Activated gamma-delta T cell (primary cell): ENCODE measurements at places on chromosomes 11 and 22.

DNA sequence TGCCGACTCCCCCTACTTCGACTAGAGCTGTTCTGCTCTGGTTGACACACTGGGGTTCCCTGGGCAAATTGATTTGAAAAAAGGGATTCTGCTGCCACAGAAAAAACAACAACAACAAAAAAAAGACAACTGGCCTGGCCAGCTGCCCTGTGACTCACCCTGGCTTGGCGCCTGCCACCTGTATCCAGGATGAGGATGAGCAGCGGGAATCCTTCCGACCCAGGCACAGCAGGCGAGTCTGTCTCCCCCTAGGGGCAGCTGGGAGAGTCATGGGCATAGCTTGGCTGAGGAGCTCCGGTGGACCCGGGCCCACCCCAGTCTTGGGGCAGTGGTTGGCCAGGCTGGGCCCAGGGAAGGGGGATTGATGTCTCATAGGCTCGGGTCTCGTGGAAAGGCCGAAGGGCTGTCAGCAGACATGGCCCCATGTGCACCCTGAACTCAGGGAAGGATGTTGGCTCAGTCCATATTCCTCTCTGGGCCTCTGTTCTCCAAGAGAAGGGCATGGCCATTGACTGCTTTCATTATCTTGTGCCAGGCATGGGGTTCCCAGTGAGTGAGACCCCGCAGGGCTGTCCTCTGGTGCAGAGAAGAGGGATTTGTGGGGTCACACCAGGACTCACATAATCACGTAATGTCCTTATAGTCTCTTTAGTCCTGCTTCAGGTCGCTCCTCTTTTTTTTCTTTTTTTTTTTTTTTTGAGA, 10.4 kb upstream of the SUN2 start:
- no peak for DNase-seq

DNA sequence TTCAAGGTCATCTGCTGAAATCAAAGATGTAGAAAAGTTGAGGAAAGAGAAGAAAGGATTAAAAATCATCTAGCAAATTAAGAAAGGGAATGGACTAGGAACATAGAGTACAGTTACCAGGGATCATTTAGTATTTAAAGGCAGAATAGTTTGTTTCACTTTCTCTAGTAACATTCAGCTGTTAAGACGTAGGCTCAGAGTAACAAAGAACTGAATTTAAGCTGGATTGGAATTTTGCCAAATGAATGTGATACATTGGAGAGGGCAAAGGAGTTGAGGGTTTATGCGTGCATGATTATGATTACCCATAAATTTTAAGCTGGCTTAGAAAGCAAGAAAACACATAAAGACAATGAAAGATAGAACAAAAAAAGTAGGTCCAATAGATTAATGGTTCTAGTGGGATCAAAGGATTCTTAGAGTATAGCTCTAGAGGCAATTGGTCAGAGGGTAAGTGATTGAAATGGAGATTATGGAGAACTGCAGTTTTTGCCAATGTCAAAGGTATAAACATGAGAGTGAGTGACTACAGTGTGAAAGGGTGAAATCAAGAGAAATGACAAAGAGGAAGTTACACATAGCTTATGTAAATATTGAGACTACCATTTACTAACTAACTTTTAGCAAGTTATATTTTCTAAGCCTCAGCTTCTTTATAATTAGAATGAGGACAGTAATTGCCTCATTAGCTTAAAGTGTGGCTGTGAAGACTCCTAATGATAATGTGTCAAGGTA, 190.0 kb downstream of the GRIA4 start:
- DNase-seq = no peak

GRCh38 chr11:78798663-78799062, 224.0 kb upstream of the NARS2 start:
- no peak for DNase-seq

- DNase-seq = no peak
Measured at GRCh38 chr11:85021058-85021457, 606.1 kb downstream of the DLG2 start.

- no peak for DNase-seq
Measured at GRCh38 chr11:75565221-75565814, 3.3 kb downstream of the SERPINH1 start.

DNA sequence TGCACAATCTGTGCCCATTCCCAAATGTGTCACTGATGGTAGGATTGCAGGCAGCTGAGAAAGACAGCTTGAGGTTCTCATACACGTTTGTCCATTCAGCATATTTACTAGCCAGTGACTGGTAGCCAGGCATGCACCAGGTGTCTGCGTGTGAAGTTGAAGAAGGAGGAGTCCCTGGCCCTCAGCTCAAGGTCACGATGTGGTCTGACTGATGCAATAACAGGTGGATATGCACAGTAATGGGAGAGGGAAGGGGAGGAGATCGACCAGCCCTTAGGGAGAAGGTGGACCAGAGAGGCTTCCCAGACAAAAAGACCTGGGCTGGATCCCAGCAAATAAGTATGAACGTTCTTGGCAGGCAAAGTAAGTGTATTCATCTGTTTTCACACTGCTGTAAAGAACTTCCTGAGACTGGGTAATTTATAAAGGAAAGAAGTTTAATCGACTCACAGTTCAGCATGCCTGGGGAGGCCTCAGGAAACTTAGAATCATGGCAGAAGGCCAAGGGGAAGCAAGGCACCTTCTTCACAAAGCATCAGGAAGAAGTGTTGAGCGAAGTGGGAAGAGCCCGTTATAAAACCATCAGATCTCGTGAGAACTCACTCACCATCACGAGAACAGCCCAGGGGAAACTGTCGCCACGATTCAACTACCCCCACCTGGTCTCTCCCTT, 96.0 kb downstream of the MN1 start:
- DNase-seq = no peak

DNA sequence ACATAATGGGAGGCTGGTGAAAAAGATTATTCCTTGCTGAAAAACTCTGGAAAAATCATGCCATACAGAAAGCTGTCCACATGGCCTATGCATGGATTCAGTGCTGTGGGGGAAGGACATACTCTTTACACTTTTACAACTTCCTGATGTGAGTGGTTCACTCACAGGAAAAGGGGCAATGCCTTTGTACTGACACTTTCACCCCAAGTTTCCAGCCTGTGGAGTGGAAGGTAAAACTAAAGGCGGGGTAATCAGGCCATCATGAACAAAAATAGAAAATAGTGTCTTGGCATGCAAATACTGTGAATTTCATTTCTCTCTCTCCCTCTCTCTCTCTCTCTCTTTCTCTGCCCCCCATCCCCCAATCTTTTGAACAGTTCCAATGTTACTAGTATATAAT, 281.8 kb downstream of the ETS1 start:
- no peak for DNase-seq

- no peak for DNase-seq
Measured at GRCh38 chr11:92246630-92247029, 22.0 kb downstream of the FAT3 start.

- DNase-seq = no peak
Measured at GRCh38 chr11:128796270-128796669, 70.8 kb downstream of the KCNJ1 start.

GRCh38 chr11:67599149-67599548, 7.6 kb upstream of the NDUFV1 start:
- DNase-seq = no peak

GRCh38 chr22:45499746-45500145, 2.9 kb upstream of the FBLN1 start:
- no peak for DNase-seq

DNA sequence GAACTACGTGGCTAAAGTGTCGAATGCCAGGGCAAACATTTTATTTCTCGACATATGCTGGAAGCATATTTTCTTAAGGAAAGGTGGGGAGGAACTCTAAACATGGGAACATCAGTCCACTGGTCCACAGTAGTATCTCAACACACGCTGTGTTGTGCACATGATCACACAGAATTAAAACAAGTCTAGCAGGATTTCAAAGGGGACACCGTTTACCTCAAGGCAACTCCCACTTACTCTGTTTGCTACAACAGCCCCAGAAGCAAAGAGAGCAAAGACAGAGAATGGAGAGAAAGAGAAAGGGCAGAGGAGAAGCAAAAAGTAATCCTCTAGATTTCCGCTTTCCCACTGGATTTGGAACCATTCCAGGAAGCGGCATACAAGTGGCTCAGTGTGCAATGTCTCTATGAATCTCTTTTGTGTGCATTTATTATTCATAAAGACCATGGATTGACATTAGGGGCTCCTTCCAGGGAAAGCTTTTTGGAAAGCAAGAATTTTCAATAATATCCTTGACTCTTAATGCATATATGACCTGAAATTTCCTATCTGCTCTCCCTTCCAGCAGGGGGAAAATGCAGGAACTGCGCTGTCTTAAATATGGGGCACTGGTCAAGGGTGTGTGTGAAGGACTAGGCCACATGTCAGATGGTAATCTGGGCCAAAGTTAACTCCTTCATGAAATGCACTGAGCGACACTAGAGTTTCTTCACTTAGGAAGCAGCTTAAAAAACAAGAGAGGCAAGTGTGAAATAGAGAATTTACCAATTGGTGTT, 34.8 kb upstream of the CCDC34 start:
- no peak for DNase-seq

GRCh38 chr22:41830174-41830573, 2.7 kb upstream of the SREBF2 start:
- DNase-seq = no peak

GRCh38 chr11:117560780-117561530, 233.3 kb downstream of the CEP164 start:
- no peak for DNase-seq

DNA sequence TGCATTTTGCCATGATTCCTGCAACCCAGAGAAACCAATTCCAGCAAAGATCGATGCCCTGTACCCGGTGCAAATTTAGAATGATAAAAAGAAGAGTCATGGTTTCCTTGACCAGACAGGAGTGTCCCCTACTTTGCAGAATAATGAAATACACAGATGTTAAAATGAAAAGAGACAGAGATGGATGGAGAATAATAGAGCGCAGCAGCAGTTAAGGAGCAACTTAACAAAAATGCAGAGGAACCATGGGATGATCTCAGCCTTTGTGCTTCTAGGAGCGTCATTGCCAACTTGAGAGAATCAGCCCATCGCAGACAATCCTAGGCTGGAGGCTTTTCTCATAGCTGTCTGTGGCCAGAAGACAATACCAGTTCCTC, 127.1 kb downstream of the LDLRAD3 start:
- DNase-seq = no peak

DNA sequence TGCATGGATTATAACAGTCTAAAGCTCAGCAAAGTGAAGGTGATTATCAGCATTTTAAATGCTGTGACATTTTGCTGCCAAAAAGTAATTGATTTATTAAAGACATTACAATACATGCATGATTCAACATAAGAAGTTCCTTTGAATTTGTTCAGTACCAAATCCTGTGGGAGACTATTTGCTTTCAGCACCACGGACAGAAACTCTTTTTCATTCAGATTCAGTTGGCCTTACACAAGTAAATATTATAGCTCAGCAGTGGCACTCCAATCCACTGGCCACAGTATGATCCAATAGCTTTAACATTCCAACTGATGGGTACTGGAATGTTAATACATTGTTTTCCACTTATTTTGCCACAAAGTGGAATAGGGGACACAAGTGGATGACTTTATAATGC, 806.7 kb downstream of the NTM start:
- no peak for DNase-seq

- no peak for DNase-seq
Measured at GRCh38 chr22:42313804-42314581, 43.5 kb upstream of the TCF20 start.

DNA sequence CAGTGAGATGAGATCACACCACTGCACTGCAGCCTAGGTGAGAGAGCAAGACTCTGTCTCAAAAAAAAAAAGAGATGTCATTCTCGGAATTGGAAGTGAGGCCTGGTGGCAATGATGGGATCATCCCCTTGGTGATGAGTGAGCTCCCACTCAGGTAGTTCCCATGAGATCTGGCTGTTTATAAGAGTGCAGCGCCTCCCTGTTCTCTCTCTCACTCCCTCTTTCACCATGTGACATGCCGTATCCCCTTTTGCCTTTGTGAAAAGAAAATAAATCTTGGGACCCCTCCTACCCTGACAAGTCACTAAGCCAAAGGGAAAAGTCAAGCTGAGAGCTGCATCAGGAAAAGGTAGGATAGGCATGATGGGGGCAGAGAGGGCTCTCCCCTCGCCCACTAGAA, 28.8 kb downstream of the ZNF70 start:
- no peak for DNase-seq

- DNase-seq = no peak
Measured at GRCh38 chr11:64536396-64536941, 54.6 kb upstream of the SLC22A12 start.

GRCh38 chr11:30960387-30960992, 374.3 kb upstream of the MPPED2 start:
- no peak for DNase-seq

DNA sequence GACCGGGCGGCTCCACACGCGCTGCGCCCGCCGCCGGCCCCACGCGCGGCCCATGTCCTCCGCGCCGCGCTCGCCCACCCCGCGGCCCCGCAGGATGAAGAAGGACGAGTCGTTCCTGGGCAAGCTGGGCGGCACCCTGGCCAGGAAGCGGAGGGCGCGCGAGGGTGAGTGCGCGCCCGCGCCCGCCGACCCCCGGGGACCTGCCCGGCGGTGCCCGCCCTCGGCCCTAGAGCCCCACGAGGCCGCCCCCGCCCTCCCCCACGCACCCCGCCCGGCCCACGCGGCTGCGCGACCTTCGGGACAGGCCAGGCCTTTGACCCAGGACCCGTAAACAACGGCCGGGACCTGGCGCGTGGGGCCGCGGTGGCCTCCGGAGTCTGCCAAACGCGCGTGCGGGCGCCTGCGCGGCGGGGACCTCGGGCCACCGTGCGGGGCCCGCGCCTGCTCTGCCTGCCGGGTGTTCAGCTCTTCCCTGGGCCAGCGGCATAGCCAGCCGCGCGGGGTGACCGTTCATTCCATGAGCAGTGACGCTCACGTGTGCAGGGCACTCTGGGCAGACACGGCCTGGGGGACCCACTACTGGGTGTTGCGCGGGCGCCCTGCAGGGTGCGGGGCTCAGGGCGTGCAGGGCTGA, at the start of gene PARVB:
TSS of gene PARVB (plus strand) at position 15 of the 634 bp plus-strand sequence. CDS start at position 53, 38 bp downstream.
- DNase-seq = no peak

DNA sequence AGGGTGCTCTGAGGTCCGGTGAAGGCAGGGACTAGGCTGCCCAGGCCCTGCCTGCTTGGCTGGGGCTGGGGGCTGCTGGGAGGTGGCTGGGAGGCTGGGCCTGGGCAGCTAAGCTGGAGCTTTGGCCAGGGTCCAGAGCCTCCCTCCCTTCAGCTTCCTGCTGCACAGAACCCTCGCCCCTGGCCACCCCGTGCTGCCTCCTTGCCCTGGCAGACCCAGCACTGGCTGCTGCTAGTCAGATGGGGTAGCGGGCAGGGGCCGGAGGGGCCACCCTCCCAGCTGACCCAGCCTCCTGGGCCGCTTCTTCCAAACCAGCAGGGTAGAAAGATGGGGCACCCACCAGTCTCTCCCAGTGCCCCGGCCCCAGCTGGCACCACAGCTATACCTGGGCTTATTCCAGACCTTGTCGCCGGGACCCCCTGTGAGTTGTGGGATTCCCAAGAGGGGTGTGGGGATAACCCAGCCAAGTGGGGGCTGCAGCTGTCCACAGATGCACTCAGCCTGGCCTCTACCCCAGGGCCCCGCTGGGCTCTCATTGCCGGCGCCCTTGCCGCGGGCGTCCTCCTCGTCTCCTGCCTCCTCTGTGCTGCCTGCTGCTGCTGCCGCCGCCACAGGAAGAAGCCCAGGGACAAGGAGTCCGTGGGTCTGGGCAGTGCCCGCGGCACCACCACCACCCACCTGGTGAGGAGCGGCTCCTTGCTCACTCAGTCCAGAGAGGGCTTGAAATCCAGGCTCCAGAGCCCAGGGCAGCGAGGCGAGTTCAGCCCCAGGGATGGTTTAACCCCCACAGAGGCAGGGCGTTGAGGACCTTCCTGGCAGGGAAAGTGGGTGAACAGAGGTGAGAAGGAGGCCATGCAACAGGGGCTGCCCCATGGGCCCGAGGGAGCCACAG, at the start of gene SYT8:
TSS of gene SYT8 (plus strand) at position 212 of the 892 bp plus-strand sequence. CDS start at position 328, 116 bp downstream.
- DNase-seq = no peak
